Activated CD4-positive, alpha-beta T cell treated with anti-CD3 and anti-CD28 coated beads, Interleukin-2, Interleukin-6, amounts not matched to agents 100 ng/mL and 50 ng/mL, durations not matched to agents 16 hours and 8 hours (primary cell): ENCODE measurements at places on chromosomes 1 and 21.
A peak's percentile ranks its signal among the peaks of the same experiment; 100 is the strongest.

DNA sequence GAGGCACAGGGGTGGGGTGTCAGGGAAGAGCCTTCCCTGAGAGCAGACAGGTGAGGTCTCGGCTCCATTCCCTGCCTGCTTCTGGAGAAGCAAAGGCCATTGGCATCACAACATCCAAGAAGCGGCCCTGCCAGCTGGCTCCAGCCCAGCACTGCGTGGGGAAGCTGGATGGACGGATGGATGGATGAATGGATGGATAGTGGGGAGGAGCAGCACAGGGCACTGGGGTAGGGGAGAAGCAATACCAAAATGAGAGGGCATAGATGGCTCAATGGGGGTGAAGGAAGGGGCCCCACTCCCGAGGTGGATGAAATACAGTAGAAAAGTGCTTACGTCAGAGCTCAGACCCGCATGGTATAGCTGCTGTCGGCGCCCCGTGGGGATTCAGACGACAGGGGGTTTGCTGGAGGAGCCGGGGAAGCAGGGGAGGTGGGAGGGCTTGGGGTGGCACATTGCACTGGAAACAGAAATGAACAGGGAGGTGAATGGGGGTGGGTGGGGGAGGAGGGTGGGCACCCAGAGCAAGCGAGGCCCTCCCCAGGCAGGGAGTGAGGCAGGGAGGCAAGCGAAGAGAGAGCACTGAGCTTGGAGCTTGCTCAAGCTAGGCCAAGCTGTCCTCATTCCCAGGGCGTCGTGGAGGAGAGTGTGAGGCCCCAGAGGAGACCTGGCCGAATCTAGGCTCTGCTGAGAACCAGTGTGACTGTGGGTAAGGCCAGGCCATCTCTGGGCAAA is 9.5 kb upstream of the GOLT1A start:
- DNase-seq, result no peak

DNA sequence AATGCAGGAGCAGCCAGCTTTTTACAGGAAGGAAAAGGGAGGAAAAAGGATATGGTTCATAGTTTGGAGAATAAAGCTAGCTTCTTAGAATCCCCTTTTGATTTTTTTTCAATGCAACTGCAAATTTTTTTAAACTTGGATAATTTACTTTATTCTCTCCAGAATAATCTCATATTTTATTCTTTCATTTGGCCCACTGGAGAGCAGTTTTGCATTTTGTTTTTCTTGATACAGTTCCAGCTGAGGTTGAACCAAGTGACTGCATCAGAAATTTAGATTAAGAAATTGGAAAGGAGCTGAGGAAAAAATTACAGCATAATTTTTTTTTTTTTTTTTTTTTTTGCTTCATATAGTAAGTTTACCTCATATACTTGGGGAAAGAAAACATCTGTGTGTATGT is 22.8 kb downstream of the GABPA start:
- DNase-seq, result no peak

GRCh38 chr1:206953626-206954025 is 7.4 kb upstream of the PIGR start:
- DNase-seq, result no peak

- no peak for DNase-seq
These were observed 17.0 kb downstream of the IL10RB start for GRCh38 chr21:33283203-33283602.

DNA sequence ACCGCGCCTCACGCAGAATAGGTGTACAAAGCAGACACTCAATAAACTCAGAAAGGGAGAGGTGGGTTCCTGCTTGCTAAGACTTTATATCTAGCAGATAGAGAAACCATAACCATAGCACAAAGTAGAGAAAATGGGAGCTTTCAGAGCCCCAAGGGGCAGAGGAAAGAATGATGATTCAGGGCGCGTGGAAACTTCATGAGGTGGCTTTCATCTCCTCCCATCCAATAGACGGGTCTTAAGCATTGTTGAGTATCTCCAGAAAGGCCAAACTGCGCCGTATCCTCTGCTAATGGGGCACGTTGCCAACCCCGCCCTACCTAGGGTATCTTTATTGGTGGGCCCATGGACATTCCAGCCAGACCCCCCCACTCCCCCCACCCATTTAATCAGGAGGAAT is 778 bp upstream of the MIXL1 start:
- DNase-seq, result no peak

DNA sequence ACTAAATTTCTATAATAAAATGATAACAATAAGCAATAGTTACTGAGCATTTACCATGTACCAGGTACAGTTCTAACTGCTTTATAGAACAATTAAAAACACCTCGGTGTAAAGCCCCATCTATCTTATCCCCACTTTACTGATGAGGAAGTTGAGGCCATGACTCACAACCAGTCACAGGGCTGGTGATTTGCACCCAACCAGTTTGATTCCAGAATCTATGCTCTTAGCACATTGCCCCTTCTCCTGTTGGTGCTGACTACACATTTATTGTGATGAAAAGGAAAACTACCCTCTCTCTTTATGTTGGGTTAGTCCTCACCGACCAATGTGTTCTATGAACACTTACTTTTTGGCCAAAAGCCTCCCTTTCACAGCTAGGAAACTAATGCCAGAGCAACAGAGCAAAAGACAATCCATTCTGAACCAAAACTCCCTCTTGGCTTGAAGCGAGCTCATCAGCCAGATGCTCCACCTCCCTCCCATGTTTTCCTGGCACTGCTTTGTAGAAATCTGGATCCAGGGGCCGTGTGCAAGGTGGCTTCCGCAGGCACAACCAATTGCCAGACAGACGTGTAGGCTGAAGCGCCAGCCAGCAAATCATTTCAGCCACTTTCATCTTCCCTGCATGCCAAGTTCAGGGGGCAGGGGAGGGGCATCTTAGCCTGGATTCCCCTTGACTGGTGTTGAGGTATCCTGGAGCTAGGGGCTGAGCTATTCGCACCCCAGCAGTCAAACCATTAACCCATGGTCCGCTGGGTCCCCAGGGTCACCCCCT is 32.0 kb upstream of the SLC30A1 start:
- DNase-seq, result no peak

- DNase-seq, result no peak
These were observed 228.6 kb downstream of the DSCAM start for GRCh38 chr21:40618191-40618973.

- DNase-seq, result peak; percentile 78
These were observed 9.0 kb upstream of the FAM131C start for GRCh38 chr1:16082283-16083038.

- peak; percentile 65 for DNase-seq
These were observed 11.4 kb upstream of the MNDA start for GRCh38 chr1:158819461-158820443.

DNA sequence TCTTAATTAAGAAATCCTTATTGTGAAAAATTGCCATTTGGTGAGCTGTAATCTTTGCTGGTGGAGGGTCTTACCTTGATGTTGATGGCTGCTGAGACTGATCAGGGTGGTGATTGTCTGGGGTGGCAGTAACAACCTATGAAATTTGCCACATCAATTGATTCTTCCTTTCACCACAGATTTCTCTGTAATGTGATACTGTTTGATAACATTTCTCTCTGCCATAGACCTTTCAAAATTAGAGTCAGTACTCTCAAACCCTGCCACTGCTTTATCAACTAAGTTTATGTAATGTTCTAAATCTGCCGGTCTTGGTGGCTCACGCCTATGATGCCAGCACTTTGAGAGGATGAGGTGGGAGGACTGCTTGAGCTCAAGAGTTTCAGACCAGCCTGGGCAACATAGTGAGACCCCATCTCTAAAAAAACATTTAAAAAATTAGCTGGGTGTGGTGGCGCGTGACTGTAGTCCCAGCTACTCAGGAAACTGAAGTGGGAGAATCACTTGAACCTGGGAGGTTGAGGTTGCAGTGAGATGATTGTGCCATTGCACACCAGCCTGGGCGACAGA is 5.0 kb downstream of the KPNA6 start:
- no peak for DNase-seq

- peak; percentile 77 for DNase-seq
These were observed 20.9 kb downstream of the SLAMF1 start for GRCh38 chr1:160625725-160626498.

GRCh38 chr1:220045356-220046051 is 801 bp downstream of the EPRS1 start:
- peak; percentile 36 for DNase-seq

- peak; percentile 58 for DNase-seq
These were observed 187.8 kb upstream of the HP1BP3 start for GRCh38 chr1:20974951-20975350.

DNA sequence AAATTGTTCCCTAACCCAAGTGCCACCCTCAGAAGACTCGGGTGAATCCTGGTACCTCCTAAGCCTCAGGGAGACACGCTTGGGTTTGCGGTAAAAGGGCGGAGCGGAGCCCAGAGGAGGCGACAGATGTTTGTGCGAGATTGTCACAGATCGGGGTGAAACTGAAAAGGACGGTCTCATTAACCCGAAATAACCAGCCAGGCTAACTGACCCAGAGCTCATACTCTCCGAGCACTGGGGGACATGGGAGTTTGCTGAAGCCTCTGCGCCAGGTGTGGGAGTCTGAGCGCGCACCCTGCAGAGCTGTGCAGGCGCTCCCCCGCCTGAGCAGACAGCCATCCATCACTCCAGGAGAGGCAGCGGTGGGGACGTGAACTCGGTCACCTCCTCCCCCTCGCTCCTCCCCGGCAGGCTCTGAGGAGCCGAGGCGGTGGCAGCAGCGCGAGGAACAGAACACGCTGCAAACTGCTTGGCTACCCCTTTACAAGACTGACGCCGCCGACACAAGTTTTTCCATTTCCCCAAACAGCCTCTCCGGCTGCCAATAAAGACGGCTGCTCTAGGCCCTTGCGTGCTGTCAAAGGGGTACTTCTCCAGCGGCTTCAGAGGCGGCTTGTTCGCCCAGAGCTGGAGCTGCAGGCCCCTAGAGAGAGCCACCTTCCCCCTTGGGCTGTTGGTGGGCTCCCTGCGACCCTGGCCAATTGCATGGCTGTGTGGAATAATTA is 43.5 kb downstream of the RRAGC start:
- DNase-seq, result peak; percentile 9

GRCh38 chr1:222046684-222047263 is 304.9 kb upstream of the DUSP10 start:
- DNase-seq, result no peak
